ENCODE measurements at places on chromosomes 4 and X.

DNA sequence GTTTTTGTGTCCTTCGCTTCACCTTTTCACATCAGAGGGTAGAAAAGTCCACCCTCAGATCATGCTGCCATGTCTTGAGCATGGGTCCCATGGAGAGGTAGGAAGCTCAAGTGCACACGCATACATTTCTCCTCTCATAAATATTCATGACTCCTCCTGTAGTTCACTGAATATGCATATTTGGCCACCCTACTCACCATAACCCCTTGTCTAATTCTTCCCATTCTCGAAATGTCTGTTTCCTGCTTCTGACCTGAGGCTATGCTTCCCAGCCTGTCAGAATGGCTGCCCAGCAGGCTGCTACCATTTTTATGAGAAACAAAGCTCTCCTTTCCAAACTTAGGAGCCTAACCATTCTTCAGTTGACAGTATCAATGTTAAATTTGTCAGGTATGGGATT lies 86.5 kb downstream of the ADRA2C start:
- DNase-seq: no peak

GRCh38 chr4:100690812-100691211 lies 173.0 kb upstream of the EMCN start:
- DNase-seq: no peak

- DNase-seq: no peak
Measured at GRCh38 chrX:77453190-77453589, 6.0 kb downstream of the FGF16 start.

DNA sequence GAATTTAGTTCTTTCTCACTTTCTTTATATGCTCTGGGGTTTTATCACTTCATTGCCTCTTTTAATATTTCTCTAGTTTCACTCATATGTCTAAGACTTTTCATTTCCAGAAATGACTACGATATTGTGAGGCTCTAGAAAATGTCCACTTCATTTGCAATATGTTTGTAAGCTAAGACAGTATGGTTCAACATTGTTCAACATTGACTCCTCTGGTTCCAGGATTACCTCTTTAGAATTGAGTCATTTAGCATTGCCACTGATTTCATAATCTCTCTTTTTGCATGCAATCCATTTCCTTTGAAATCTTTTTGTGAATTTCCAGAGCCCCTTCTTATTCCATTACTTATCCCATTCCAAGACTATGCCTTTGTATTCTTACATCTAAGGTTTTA lies 32.3 kb downstream of the BBS12 start:
- DNase-seq: no peak

DNA sequence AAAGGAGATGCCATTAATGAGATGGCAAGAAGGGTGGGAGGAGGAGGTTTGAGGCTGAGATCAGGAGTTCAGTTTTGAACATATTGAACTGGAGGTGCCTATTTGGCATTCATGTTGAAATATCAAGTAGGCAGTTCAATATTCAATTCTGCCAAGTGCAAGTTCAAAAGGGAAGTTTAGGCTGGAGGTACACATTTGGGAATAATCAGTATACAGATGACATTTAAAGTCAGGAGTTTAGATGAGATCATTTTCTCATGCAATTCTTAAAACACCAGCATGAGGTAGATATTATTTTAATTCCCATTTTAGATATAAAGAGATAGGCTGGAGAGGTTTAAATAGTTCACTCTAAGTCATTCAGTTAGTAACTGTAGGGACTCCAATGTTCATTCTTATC lies 26.1 kb downstream of the COQ2 start:
- no peak for DNase-seq

DNA sequence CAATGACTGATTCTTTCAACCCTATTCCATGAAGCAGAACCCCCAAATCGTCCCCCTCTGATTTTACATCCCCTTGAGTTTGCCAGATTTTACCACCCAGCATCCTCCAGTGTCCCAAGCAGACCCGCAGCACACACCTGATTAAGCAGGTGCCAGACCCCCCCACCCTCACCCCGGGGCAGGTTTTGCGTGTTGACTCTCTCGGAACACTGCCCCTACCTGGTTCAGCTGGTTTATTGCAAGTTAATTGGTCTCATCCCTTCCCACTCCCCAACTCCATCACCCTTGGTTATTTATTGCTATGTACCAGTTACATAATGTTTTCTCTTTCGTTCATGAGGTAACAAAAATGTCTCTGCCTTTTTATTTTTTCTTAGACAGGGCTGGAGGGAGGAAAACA lies 258.4 kb downstream of the BCOR start:
- DNase-seq: no peak
